ENCODE measurements at places on chromosomes 7 and 10. TPM values are rescaled to one million over a fixed set of nuclear protein-coding genes. Genes with fewer than 3 reads are reported as not detected.

- no peaks in the 10 kb centered on the region for H3K27me3 ChIP-seq
- no peaks in the 10 kb centered on the region for H3K4me1 ChIP-seq
- H3K4me3 ChIP-seq = no peak overlapping the region
- no peak for DNase-seq
- H3K36me3 ChIP-seq = no peaks in the 10 kb centered on the region
- no peak overlapping the region for H3K27ac ChIP-seq
These were observed 31.2 kb downstream of the CFAP46 start for GRCh38 chr10:132910901-132911785.

The DUS4L gene
- total RNA-seq = 3.0 TPM

DNA sequence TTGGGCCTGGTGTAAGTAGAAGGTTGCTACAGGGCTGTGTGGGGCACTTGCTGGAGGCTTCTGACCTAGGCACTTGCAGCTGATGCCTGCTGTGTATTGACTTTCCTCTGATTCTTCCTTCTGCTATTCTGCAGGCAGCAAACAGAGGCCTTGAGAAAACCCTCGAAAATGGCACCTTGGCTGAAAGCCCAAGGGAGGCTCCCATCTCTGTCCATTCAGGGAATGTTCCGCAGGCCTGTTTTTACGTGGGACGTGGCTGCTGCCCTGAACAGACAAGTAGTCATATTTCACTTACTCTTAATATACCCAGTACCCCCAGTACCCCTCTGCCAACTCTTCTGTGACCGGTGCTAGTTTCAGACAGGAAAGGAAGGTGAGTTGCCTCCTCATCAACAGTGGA is 664.7 kb downstream of the INHBA start:
- H3K4me1 ChIP-seq = no peaks in the 10 kb centered on the region
- H3K27me3 ChIP-seq = no peaks in the 10 kb centered on the region
- no peak for DNase-seq
- H3K36me3 ChIP-seq = no peaks in the 10 kb centered on the region
- no peak overlapping the region for H3K4me3 ChIP-seq

DNA sequence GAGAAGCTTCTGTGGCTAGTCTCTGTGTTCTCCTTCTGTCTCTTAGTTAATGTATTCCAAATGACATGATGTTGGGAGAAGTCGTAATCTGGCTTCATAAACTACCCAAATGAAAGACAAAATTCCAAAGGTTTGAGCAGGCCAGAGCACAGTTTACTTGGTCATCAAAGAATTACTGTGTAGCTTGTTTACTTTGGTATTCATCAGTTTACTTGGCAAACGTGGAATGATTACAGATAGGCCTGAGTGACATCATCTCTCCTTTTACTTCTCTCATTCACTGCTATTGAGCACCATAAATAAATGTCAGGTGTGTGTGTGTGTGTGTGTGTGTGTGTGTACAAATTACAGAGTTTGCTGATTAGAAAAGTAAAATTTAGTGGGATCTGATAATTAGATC is 327.3 kb downstream of the PHTF2 start:
- no peak for DNase-seq
- H3K36me3 ChIP-seq = no peaks in the 10 kb centered on the region
- H3K4me3 ChIP-seq = no peak overlapping the region

The SEPTIN14 gene
- total RNA-seq = not detected

DNA sequence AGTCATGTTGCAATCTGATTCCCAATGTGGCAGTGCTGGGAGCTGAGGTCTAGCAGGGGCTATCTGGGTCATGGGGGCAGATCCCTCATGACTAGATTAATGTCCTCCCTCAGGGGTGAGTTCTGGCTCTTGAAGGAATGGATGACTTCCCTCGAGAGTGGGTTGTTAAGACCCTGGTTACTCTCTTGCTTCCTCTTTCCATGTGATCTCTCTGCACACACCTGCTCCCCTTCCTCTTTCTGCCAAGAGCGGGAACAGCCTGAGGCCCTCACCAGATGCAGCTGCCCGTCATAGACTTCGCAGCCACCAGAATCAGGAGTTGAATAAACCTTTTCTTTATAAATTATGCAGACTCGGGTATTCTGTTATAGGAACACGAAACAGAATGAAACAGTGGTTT is 37.8 kb downstream of the SFMBT2 start:
- H3K36me3 ChIP-seq = no peaks in the 10 kb centered on the region
- H3K27me3 ChIP-seq = no peaks in the 10 kb centered on the region
- DNase-seq = no peak
- no peak overlapping the region for H3K4me3 ChIP-seq
- H3K4me1 ChIP-seq = no peaks in the 10 kb centered on the region

DNA sequence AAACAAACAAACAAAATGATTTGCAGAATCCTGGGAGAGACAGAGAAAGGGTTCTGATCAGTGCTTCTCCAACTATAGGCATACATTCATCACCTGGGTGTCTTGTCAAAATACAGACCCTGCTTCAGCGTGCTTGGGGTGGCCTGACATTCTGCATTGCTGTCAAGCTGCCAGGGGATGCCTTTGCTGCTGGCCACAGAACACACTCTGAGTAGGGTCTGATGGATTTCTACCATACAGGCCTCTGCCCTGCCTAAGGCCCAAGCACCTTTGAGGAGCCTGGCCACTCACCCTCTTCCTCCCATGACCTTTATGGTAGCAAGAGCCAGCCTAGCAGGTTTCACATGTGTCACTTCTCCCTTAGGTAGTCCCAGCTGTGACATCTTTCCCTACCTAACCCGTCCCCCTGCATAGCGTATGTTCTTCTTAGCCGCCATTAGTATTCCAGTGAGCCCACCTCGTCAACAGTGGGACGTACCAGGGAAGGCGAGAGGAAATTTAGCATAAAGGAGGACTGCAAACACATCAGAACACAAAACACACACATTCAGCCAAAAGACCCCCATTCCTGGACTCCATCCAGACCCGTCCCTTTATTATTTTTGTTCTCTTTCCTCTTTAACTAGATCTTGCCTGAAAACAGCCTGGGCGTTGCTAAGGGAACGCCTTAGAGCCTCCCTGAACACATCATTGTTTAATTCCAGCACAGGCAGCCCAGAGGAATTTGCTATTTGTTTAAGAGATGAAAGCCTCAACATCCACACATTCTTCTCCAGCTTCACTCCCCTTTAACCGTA is 43.9 kb upstream of the PODXL start:
- H3K4me1 ChIP-seq = no peaks in the 10 kb centered on the region
- H3K27ac ChIP-seq = no peak overlapping the region
- no peak overlapping the region for H3K4me3 ChIP-seq
- DNase-seq = no peak

The LEP gene
- total RNA-seq = 0.06 TPM

DNA sequence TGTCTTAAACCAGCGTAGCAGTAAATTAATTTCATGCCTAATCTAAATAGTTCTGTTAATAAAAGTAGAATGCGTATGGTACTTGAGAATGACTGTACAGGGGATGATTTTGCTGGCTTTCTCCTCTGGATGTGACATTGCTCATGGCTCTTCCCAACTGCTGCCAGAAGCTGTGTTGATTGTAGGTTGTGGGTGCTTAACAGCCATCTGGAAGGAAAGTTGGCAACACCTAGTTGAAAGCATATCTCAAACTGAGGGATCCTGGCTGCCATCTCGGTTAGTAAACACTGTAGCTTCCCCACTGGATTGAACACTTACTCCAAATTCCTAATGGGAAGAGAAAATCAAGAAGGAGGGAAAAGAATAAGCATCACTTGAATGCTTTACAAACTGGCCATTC is 130.9 kb downstream of the NXPH1 start:
- no peaks in the 10 kb centered on the region for H3K36me3 ChIP-seq
- H3K4me3 ChIP-seq = no peak overlapping the region
- no peak overlapping the region for H3K27ac ChIP-seq

- H3K27ac ChIP-seq = no peak overlapping the region
- no peak overlapping the region for H3K4me3 ChIP-seq
- no peaks in the 10 kb centered on the region for H3K27me3 ChIP-seq
- no peak for DNase-seq
- no peaks in the 10 kb centered on the region for H3K4me1 ChIP-seq
These were observed 31.9 kb upstream of the AGR3 start for GRCh38 chr7:16913643-16914042.

DNA sequence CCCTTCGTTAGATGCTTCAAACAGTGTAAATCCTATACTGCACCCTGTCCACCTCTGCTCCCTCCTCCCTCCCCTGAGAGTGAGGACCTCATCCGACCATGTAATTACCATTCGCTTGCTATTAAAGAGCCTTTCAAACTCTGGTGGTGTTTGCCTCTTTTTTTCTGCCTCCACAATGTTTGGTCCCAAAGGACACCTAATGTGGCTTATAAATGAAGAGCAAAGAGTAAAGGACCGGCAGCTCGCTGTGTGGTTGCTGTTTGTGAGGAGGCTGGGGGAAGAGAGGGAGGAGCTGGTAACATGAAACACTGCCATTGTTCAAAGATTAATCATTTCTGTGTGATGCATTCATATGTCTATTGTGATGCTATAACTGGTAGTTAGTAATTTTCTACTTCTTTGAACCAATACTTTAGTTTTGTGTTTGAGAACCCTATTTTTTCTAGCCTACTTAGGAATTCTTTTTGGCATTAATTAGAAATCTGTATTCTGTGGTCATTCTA is 27.9 kb downstream of the MTURN start:
- H3K4me1 ChIP-seq = peaks cover 10% of the 10 kb centered on the region
- H3K27ac ChIP-seq = no peak overlapping the region
- no peak for DNase-seq

DNA sequence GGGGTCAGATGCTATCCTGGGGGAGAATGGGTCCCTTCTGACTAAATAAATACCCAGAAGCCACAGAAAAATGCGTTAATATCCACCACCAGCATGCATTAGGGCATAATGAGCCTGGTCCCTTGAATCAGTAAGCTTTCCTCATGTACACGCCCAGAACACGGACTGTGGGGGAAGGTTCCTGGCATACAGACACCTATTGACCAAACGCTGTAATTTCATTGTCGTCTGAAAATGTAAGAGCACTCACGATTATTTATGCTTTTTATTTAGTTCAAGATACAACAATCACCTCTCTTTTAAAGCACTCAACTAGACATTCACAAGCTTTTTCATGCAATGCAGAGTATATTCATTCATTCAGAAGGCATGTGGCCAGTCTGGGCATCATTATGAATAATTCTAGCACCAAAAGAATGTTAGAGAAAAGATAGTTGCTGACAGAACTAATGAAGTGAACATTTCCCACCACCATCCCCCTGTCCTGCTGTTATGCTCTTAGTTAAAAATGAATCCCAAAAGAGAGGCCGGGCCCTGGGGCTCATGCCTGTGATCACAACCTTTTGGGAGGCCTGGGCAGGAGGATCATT is 101.0 kb downstream of the SVIL start:
- peaks cover 4% of the 10 kb centered on the region for H3K36me3 ChIP-seq
- no peaks in the 10 kb centered on the region for H3K27me3 ChIP-seq
- no peak for DNase-seq
- H3K27ac ChIP-seq = peak overlapping the region; percentile 78

DNA sequence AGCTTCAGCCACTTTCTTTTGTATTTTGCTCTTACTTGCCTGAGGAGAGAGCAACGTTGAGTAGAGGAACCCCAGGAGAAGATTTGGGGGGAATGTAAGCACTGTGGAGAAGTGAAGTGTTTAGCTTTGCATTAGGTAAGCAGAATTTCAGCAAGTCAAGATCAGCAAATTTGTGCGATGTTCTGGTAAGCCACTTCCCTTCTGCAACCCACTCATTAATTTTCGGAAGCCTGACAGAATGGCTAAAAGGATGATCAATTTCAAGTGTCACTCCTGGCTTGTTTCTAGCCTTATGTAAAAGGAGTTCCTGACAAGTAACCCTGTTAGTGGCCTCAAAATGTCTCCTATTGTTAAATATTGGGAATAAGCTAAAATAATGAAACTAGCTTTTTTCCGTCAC is 48.5 kb upstream of the NXPH1 start:
- no peaks in the 10 kb centered on the region for H3K36me3 ChIP-seq
- no peak for DNase-seq
- no peaks in the 10 kb centered on the region for H3K27me3 ChIP-seq

DNA sequence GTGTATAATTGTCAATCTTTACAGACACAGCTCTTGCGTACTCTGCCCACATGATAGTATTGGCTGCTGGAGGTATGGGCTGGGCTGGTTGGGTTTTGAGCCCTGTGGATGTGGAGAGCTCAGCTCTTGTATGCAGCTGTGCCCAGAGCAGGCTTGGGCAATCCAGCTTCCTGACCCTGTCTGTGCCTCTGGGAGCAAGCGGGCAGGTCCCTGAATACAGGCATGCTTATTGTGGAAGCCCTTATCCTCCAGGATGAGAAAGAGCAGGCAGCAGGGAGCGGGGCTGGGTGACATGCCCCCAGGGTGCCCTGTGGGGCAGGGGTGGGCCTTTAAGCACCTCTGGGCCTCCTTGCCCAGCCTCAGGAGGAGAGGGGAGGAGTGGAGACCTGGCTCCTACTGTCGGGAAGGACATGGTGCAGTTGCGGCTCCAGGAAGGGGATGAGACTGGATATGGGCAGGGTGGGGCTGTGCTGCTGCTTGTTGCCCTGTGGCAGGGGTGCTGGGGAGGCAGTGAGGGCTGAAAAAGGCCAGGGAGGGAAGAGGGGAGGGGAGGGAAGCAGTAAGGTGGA is 32.7 kb upstream of the SH2D4B start:
- H3K4me3 ChIP-seq = no peak overlapping the region
- no peaks in the 10 kb centered on the region for H3K36me3 ChIP-seq
- DNase-seq = no peak
- H3K27ac ChIP-seq = peak overlapping the region; percentile 15
- H3K27me3 ChIP-seq = no peaks in the 10 kb centered on the region
- H3K4me1 ChIP-seq = peaks cover 12% of the 10 kb centered on the region

DNA sequence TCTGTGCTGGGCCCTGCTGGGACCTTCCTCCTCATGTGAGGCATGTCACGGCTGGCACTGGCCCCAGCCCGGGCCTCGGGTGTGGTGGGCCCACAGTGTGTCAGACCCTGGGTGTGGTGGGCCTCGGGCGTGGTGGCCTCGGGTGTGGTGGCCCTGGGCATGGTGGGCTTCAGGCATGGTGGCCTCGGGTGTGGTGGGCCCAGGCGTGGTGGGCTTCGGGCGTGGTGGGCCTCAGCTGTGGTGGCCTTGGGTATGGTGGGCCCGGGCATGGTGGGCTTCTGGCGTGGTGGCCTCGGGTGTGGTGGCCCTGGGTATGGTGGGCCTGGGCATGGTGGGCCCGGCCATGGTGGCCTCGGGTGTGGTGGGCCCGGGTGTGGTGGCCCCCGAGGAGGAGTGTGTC is 40.4 kb downstream of the NKX6-2 start:
- H3K27me3 ChIP-seq = no peaks in the 10 kb centered on the region
- H3K4me1 ChIP-seq = no peaks in the 10 kb centered on the region
- no peak for DNase-seq
- H3K36me3 ChIP-seq = no peaks in the 10 kb centered on the region
- no peak overlapping the region for H3K4me3 ChIP-seq

GRCh38 chr10:44952779-44953231 is 6.8 kb upstream of the RASSF4 start:
- H3K4me1 ChIP-seq = peaks cover 13% of the 10 kb centered on the region
- H3K4me3 ChIP-seq = no peak overlapping the region
- no peak overlapping the region for H3K27ac ChIP-seq
- no peaks in the 10 kb centered on the region for H3K36me3 ChIP-seq
- DNase-seq = no peak

Data from pancreas (tissue), 10 donors.